ENCODE measurements at places on chromosomes 16 and 17. TPM values are rescaled to one million over a fixed set of nuclear protein-coding genes. Genes with fewer than 3 reads are reported as not detected.

GRCh38 chr16:69157196-69157595 lies 24.7 kb downstream of the UTP4 start:
- no peak for DNase-seq

The KRTAP4-5 gene
- polyA plus RNA-seq = not detected

GRCh38 chr16:26195225-26195624 lies 503.5 kb downstream of the HS3ST4 start:
- no peak for DNase-seq

The DHX58 gene
- polyA plus RNA-seq = 8.6 TPM

The ABCC1 gene
- polyA plus RNA-seq = 23.0 TPM

The DNASE1 gene
- polyA plus RNA-seq = 32.0 TPM

The KIF2B gene
- polyA plus RNA-seq = not detected

DNA sequence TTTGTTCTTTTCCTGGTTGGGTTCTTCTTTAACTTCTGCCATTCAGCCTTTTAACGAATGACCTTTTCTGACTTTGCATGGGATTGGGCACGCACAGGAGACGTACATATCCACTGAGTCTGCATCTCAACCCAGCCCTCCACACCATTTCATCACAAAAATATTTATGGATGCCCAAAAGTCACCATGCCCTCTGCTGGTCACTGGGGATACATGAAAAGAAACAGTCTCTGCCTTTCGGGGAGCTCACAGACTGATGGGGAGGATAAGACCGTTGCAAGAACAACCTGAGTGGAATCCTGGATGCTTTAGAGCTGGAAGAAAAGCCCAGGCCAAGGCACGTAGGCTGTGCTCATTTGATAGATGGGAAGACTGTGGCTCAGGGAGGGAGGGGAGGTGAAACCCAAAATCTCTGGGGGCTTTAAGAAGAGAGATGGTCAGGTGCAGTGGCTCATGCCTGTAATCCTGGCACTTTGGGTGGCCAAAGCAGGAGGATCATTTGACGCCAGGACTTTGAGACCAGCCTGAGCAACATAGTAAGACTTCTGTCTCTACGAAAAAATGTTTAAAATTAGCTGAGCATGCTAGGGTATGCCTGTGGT lies 7.9 kb upstream of the MT2A start:
- DNase-seq = no peak

GRCh38 chr16:57788252-57788841 lies 13.9 kb downstream of the KIFC3 start:
- DNase-seq = no peak

DNA sequence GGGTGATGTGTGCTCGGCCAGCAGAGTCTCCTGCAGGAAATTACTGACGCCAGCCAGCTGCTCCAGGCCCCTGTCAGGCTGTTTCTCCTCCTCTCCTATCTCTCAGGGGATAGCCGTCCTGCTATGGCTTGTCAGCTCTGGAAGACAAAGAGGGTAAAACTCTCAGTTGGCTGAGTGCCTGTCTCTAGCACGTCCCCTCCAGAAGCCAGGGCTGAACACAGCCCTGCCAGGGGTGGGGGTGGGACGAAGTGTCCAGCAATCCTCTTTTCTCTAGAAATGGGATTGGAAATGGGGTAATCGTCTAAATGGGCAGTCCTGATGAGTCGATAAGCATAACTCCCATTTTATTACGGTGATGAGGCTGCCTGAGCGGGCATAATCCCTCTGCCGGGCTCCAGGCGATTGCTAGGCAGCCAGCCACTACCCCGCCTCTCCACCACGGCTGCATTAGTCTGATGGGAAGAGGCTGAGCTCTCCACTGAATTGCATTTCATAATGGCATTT lies 89.1 kb upstream of the GNAO1 start:
- peak; percentile 60 for DNase-seq

DNA sequence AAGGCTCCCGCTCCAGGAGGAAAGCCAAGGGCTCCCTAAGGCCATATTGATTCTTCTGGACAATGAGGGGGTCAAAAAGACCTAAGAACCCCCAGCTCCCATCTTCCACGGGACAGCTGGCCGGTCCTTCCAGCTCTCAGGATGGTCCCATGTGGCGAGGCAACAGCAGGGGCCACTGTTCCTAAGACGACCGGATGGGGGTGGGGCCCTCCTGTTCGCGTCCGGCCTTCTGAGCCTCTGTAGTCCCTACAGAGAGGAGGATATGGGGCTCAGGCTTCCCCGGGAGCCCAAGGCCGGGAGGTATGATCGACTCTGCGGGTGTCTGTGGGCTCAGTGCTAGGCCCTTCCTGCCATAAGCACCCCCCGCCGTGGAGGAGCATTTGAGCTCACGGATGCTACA lies 6.0 kb upstream of the DCXR start:
- DNase-seq = no peak

The HAS3 gene
- 4.2 TPM for polyA plus RNA-seq

The NXN gene
- polyA plus RNA-seq = 33.3 TPM

DNA sequence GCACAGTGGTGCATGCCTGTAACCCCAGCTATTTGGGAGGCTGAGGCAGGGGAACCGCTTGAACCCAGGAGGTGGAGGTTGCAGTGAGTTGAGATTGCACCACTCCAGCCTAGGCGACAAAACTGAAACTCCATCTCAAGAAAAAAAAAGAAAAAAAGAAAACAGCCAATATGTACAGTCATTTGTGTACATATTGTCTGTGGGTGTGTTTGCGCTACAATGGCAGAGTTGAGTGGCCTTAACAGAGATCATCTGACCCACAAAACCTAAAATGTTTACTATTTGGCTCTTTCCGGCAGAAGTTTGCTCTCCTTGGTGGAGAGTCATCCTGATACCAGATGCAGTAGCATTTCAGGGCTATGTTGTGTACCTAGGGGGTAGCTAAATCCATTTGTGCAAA lies 57.9 kb downstream of the ARSG start:
- no peak for DNase-seq

- no peak for DNase-seq
Measured at GRCh38 chr17:68297195-68297594, 5.9 kb downstream of the ARSG start.

The ABI3 gene
- polyA plus RNA-seq = 6.5 TPM

The CHST6 gene
- polyA plus RNA-seq = 0.93 TPM
